T-helper 22 cell (primary cell): ENCODE measurements at places on chromosomes 1 and 21.

DNA sequence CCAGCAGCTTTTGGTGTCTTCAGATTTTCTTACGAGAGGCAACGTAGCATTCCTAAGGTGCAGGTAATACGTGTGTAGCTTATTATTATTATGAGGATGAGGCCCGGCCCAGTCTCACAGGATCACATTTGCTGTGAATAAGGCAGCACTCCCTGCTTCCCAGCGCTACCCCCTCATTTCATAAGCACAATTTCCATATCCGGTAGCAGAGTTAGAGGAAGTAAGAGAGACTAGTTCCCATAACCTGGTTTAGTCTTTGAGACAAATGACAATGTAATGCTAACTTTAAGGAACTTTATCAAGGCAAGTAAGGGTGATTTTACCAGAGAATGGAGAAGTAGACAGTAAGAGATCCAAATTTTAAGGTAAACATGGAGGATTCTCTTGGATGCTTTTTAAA is 14.6 kb upstream of the LMO4 start:
- no peak for DNase-seq

- DNase-seq = no peak
Observed at GRCh38 chr1:36663772-36664430, 181.2 kb upstream of the CSF3R start.

GRCh38 chr1:218686258-218686657 is 341.1 kb downstream of the TGFB2 start:
- DNase-seq = no peak

DNA sequence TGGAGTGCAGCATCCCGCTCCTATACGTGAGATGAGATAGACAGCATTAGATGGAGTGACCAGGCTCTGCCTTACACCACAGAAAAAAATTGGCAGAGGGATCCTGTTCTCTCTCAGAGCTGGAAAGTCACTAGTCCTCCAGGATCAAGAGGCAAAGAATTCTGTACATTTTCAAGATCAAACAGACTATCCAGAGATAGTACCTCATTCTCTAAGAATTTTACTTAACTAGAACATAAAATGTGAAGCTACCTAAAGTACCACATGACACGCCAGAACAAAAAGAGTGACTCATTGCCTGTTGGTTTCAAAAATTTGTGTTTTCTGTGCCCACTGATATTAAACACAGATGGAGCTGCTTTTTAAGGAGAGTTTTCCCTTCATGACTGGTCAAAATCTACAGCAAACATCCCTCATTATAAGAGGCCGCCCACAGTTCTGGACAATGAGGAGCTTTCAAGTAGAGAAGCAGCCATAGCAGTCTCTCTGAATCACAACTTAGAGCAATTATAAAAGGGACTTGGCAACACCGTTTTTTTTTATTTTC is 32.3 kb downstream of the CD160 start:
- DNase-seq = no peak

- peak; percentile 22 for DNase-seq
Observed at GRCh38 chr1:235998812-235999211, 66.1 kb downstream of the NID1 start.

DNA sequence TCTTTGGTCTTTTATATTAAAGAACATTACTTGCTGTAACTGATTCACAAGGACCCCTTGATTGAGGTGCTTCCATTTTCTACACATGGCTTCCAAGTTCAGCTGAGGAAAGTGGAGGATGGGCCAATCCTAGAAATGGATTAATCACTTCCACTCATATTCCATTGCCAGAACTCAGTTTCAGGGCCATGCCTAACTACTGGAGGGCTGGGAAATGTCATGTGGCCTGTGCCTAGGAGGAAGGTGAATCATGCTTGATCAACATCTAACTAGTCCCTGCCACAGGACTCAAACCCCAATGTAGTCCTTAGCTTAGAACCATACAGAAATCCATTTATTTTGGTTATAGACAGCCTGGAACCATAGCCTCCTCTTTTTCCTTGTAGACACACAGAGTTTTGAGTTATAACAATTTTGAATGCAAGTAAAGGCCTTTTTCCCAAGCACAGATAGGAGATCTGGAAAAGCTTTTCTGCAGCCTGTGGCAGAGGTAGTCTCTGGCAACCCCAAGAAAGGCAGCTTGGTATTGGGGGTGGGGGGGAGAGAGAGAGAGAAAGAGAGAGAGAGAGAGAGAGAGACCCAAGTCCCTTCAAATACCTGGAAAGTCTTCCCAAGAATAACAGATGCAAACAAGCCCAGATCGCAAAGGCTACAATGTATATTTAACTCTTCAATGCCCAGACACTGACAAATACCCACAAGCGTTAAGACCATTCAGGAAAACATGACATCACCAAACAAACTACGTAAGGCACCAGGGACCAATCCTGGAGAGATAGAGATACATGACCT is 12.5 kb downstream of the MAST2 start:
- no peak for DNase-seq

GRCh38 chr1:108051631-108052377 is 86.8 kb upstream of the VAV3 start:
- no peak for DNase-seq

- DNase-seq = no peak
Observed at GRCh38 chr1:228510101-228510802, 23.1 kb downstream of the RNF187 start.

- DNase-seq = no peak
Observed at GRCh38 chr1:38651669-38652068, 207.9 kb downstream of the RRAGC start.

- no peak for DNase-seq
Observed at GRCh38 chr1:85149805-85150204, 51.0 kb downstream of the SYDE2 start.

- DNase-seq = no peak
Observed at GRCh38 chr1:147815503-147815902, 55.1 kb upstream of the GJA5 start.

- DNase-seq = no peak
Observed at GRCh38 chr1:42747125-42747524, 7.1 kb upstream of the CLDN19 start.

GRCh38 chr1:196608390-196609369 is at the start of gene KCNT2:
Gene KCNT2 (minus strand): TSS chr1:196608440. CDS start chr1:196608309, 131 bp downstream.
- peak; percentile 27 for DNase-seq

DNA sequence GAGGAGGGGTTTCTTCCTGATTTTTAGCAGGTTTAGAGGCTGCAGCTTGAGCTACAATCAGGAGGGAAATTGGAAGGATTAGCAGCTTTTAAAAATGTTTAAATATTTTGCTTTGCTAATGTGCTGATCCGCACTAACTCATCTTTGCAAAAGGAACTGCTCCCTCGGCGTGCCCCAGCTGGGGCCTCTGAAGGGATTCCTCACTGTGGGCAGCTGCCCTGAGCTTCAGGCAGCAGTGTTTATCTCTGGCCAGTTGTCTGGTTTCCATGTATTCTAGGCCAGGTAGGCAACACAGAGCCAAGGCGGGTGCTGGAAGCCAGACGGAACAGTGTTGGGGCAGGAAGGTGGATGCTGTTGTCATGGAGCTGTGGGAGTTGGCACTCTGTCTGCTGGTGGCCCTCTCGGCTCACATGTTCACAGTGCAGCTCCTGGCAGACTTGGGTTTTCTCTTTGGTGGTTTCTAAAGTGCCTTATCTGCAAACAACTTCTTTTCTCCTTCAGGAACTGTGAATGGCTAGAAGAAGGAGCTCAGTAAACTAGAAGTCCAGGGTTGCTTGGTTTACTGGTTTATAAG is 18.9 kb downstream of the NECAP2 start:
- no peak for DNase-seq

GRCh38 chr1:84975035-84975434 is 21.9 kb downstream of the MCOLN2 start:
- DNase-seq = no peak

GRCh38 chr1:37741662-37742061 is 23.3 kb downstream of the EPHA10 start:
- DNase-seq = no peak

DNA sequence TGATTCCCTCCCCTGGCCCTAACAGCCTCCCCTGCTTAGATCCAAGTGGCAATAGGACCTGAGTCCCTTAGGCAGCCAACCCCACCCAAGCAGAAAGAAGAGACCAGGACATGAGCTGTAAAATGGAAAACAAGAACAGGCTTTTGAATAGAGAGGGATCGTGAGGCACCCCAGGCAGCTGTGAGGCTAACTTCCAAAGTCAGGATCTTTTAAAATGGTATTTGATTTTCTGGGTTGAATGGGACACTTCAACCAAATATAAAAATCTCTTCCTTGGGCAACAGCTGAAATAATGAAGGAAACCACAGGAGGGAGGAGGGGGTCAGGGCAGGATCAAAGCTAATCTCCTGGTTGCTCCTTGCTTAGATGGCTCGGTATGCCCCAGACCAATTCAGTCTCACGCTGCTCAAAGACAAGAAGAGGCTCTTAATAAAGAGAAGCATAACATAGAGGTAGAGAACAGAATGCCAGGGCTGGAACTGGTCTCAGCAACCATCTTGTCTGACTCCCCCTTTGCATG is 28.6 kb upstream of the AVPR1B start:
- DNase-seq = no peak

DNA sequence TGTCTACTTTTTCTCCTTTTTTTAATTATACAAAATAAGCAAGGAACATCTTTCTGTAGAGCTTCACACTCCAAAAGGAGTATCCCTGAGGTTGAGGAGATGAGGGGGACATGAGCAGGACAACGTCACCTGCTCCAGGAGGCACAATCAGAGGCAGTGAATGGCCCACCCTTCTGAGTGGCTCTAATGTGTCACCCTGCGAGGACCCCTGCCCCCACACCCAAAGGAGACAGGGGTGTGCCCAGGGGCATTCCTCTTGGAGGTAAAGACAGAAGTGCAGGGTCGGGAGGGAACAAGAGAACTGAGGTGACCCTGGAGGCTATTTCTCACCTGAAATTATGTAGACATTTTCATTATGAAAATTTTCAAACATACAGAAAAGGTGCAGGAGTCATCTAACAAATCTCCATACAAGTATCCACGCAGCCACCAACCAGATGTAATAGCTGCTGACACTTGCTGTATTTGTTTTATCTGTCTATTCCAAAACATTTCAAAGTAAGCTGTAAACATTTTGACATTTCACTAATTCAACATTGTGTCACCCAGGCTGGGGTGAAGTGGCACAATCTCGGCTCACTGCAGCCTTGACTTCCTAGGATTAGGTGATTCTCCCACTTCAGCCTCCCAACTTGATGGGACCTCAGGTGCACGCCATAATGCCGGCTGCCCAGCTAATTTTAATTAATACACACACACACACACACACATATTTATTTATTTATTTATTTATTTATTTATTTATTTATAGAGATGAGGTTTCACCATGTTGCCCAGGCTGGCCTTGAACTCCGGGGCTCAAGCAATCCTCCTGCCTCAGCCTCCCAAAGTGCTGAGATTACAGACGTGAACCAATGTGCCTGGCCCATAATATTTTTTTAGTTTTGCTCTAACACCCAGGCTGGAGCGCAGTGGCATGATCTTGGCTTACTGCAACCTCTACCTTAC is 70.7 kb downstream of the RUNX3 start:
- DNase-seq = no peak

- DNase-seq = no peak
Observed at GRCh38 chr1:7068552-7068951, 283.3 kb downstream of the CAMTA1 start.

DNA sequence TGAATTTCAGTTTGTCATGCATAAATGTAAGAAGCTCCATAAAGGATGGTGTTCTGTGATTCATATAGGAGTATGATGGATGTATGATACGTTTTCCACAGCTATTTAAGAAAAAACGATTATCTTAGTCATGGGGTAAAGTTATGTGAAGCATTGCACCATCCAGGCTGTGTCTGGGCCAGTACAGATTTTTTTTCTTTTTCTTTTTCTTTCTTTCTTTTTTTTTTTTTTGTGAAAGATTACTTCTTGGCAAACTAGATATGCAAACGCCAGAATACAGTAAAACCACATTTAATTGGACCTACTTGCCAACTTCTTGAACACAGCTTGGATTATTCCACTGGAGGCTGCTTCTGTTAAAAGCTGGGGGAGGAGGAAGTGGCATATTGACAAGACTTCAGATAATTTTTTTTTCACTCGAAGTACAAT is 14.9 kb downstream of the ZBTB18 start:
- no peak for DNase-seq

GRCh38 chr1:151887028-151887427 is 22.3 kb downstream of the THEM4 start:
- DNase-seq = no peak

DNA sequence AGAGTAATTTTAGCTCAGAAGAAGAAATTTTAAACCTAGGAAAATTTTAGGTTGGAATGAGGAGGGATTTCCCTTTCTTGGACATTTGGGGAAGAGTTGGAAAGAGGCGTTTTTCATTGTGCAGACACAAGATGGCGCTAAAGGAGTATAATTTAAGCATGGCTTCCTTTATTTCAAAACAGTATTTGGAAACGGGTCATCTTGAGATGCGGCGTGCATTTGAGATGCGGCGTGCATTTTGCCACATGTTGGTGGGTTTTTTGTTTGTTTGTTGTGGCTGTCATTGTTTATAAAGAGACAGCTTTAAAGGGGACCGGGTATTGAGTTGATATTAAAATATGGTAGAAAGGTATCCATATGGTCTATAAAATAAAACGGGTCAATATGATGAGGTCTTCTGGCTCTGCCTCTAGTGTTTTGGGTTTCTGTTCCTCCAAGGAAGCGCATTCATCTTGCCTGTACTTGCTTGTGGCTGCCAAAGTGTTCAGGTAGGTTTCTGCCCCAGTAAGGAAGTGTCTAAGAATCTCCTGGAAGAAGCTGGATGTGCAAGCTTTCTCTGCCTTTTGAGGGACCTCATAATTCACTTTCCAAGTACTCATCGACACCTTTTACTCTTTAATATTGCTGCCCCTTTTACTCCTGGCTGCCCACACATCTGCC is 210.3 kb downstream of the SLC35F3 start:
- no peak for DNase-seq

- DNase-seq = no peak
Observed at GRCh38 chr1:56300836-56301235, 278.5 kb downstream of the PLPP3 start.

DNA sequence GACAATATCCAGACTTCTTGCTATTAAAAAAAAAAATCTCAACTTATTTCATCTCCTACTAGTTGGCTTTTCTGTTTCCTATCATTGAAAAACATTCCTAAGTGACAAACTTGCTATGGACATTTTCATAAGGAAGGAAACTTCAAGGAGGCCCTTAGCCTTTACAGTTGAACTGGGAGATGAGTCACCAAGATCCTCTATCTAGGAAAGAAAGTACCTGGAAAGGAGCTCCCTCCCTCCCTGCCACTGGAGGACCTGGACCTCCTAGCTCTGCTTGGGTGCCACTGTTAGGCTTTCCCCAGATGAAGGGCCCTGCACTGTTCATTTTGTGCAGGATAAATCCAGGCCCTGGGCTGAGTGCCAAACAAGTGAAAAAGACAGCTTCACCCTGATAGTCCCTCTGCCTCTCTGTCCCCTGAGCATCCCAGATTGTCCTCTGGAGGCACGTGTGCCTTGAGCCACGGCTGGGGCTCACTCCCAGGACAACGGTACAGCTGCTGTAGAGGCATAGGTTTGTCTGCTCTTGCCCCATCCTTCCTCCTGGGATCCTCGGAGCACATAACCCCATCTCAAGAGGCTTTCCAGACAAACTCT is 40.2 kb upstream of the SOX13 start:
- no peak for DNase-seq
